ENCODE measurements at places on chromosomes 5 and 9. TPM values are rescaled to one million over a fixed set of nuclear protein-coding genes. Genes with fewer than 3 reads are reported as not detected.
A peak's percentile ranks its signal among the peaks of the same experiment; 100 is the strongest.

DNA sequence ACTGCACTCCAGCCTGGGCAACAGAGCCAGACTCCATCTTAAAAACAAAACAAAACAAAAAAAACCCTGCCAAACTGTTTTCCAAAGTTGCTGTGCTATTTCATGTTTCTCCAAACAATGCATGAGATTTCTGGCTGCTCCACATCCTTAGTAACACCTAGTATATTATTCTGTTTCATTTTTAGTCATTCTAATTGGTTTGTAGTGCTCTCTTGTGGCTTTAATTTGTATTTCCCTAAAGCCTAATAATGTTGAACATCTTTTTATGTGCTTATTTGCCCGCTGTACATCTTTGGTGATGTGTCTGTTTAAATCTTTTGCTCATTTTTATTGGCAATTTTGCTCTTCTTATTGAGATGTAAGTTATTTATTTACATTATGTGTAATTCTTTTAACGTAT, 18.4 kb upstream of the TTC1 start:
- DNase-seq: no peak

ANKRD34B gene
- 0.10 TPM for total RNA-seq

DNA sequence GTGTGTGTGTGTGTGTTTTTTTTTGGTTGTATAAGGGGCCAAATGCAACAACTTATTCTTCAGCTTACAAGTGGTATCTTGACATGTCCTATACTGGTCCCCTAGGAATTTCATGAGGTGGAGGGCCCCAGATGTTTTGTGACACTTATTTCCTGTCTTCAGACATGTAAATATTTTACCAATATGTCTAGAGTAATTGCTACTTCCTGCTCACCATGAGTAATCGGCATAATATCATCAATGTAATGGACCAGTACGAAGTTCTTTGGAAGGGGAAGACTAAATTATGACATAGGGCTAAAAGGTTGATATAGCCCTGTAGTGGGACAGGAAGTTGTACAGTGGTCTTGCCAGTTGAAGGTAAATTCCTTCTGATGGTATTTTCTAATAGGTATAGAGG, 3.7 kb upstream of the OTULIN start:
- DNase-seq: no peak

DNA sequence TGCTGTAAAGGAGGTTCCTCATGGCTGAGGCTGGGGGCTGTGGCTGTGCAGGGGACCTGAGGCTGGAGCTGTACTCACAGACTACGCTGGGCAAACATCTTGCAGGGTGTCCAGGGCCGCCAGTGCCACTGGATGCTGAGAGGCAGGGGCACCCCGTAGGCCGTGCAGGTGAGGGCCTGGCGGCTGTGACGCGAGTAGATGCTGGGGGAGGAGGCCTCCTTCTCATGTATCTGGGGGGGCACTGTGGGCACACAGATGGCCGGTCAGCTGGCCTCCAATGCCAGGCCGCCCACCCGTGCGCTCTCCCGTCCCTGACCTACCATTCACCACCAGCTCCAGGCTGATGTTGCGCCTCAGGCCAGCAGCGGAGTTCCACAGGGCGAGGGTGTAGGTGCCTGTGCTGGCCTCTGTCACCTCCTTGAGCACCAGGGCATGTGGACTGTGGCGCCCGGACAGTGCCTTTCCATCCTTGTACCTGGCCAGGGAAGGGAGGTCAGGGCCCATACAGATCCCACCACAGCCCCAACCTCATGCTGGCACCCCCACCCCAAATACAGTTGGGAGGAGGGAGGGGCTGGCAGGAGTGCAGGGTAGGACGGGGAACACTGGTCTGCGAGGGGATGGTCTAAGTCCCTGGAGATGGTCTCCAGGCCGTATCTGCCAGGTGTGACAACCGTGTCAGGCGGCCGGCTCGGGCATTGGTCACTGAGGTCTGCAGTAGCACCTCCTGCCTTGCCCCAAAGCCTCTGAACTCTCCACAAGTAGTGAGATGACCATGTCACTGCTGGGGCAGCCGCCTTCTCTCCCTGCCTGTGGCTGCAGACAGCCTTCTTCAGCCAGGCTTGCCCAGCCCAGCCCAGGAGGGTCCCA, 23.4 kb downstream of the FLT4 start:
- no peak for DNase-seq

SLC6A3 gene
- total RNA-seq: not detected

GRCh38 chr5:139847790-139848507, 52.3 kb downstream of the PSD2 start:
- DNase-seq: peak; percentile 37

- no peak for DNase-seq
Measured at GRCh38 chr5:129345213-129345924, 114.7 kb upstream of the ADAMTS19 start.

LRRC70 gene
- total RNA-seq: 8.5 TPM

DNA sequence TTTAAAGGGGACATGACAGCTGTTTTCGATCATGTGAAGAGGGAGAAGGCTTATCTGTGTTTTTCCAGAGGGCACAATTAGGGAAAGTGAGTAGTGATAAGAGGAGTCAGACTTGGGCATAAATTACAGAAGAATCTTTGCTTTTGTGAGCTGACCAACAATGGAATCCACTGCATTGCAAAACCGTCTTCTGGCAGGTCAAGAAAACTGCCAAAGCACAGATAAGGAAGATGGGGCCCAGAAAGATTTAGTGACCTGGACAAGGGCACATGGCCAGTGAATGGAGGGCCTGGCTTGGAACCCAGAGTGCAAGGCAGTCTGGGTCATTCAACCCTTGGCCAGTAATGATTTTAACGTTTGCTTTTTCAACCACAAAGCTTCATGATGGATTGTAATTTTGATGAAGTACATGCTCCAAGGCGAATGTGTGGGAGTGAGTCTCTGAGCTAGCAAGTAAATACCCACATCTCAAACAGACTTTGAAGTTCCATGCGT, 153.2 kb upstream of the MAST4 start:
- DNase-seq: no peak

- DNase-seq: no peak
Measured at GRCh38 chr5:126514131-126514557, 80.9 kb downstream of the ALDH7A1 start.

- peak; percentile 24 for DNase-seq
Measured at GRCh38 chr9:13898957-13899356, 415.0 kb downstream of the NFIB start.
